ENCODE measurements at places on chromosomes 6 and 20. TPM values are rescaled to one million over a fixed set of nuclear protein-coding genes. Genes with fewer than 3 reads are reported as not detected.
A peak's percentile ranks its signal among the peaks of the same experiment; 100 is the strongest.

DNA sequence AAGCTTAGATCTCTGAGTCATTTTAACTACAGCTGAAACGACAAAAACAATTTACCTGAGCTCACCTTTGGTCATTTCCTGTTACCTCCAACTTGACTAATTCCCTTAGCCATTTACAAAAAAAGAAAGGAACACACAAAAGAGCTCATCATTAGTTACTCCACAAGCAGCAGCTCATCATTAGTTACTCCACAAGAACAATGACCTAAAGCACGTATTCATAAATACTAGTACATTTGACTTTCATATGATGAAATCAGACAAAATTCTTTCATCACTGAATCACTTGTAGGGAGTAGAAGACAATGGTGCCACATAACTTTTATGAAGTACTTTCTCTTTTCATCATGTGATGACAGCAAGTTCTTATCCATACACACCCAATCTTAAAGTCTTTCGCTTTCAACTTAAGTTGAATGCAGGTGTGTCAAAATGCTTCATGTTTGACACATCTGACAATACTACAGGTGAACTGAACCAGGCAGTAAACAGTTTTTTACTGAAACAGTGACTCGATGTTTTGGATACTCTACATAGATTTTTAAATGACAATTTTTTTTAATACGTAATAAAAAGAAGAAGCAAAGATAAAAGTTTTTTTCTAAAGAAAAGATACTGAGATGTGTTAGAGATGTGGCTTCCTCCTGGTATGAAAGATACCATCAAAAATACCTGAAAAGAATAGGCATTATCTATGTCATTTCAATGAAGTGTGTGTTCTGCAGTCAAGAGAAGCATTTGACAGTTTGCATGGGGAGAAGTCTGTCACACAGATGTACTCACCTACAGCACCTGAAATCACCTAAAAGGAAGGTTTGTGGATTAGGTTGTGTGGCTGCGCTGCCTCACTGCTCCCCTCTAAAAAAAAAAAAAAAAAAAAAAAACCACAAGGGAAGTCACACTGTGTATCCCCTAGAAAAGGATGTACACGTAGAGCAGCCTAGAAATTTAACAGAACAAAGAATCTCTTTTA, 109.1 kb downstream of the PRDM1 start:
- no peak for DNase-seq

GRCh38 chr6:160667639-160668481, 3.8 kb upstream of the LPA start:
- no peak for DNase-seq

- DNase-seq = peak; percentile 54
Observed at GRCh38 chr6:113184736-113185135, 672.4 kb upstream of the MARCKS start.

Gene KCNK16
- not detected for total RNA-seq

Gene SNAI1
- total RNA-seq = 8.5 TPM

Gene SLC17A1
- not detected for total RNA-seq

All from left cardiac atrium (tissue), 4 donors.